ENCODE measurements at places on chromosomes 16 and 17.

GRCh38 chr17:75088465-75089417, 987 bp downstream of the SLC16A5 start:
- no peak for DNase-seq

- no peak for DNase-seq
Measured at GRCh38 chr17:12398441-12399051, 267.1 kb upstream of the MYOCD start.

DNA sequence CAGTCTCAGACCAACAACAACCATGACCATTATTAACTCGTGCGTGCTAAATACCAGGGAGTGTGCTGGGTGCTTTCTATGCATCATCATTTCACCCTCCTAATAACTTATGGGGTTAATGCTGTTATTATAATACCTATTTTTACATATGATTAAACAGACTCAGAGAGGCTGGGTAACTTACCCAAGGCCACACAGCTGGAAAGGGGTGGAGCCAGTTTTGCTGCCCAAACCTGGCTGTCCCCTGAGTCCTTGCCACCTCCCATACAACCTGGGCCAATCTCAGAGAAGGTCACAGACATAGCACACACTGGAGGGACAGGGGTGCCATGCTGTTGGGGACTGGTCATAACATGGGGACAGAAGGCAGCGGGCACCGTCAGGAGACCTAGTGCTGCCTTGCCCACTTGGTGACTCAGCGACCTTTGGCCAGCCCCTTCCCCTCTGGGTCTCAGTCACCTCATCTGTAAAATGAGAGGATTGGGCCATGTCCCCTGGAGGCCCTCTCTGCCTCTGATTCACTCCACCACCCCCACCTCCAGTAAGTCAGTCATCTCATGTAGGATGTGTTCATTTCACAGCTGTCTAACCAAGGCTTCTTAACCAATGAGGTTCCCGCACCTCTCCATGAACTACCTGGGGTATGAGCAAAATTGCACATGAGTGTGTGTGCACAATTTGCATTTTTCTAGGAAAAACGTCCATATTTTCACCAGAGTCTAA, 11.4 kb upstream of the FADS6 start:
- no peak for DNase-seq

DNA sequence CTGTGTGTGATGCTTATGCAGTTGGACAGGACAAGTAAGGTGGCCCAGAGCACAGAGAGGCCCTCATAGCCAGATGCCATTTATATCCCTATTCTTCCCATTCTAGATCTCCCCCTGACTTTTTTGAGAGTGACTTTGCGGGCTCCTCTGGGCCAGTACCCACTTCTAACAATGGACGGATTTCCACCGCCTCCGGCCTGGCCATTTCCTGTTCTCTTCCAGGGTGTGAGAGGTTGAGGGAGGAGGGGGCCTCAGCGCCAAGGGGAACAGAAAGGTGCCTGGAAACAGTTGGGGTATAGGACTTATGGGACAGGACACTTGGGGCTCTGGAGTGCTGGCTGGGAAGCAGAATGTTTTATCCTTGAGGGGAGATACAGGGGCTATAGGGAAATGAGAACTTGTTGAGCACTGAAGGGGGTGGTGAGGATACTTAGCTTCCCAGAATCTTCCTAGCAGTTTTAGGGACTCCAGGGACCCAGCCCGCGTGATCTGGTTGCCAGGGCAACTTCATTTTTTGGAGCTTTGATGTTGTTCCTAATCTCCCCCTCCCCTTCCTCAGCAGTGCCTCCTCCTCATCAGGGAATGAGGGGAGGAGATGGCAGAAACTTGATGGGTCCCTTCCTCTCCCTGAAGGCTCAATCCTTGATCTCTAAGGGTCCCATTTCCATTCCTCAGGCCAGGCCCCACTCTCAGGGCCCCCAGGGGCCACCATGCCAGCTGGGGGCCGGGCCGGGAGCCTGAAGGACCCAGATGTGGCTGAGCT, 3.6 kb downstream of the TAOK2 start:
- no peak for DNase-seq

- no peak for DNase-seq
Measured at GRCh38 chr17:53659181-53659580, 163.5 kb upstream of the KIF2B start.

GRCh38 chr17:50565402-50566350, 5.2 kb downstream of the CACNA1G start:
- DNase-seq = no peak

DNA sequence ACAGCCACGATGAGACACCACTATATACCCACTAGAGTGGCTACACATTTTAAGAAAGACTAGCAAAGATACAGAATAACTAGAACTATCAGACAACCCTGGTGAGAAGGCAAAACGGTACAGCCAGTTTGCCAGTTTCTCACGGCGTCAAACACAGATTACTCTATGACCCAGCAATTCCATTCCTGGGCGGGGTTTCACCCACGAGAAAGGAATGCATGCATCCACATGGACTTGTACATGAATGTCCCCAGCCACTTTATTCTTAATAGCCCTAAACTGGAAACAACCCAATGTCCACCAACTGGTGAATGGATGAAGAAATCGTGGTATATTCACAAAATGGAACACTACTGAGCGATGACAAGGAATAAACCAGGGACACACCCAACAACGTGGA, 74.5 kb downstream of the MYH10 start:
- no peak for DNase-seq

DNA sequence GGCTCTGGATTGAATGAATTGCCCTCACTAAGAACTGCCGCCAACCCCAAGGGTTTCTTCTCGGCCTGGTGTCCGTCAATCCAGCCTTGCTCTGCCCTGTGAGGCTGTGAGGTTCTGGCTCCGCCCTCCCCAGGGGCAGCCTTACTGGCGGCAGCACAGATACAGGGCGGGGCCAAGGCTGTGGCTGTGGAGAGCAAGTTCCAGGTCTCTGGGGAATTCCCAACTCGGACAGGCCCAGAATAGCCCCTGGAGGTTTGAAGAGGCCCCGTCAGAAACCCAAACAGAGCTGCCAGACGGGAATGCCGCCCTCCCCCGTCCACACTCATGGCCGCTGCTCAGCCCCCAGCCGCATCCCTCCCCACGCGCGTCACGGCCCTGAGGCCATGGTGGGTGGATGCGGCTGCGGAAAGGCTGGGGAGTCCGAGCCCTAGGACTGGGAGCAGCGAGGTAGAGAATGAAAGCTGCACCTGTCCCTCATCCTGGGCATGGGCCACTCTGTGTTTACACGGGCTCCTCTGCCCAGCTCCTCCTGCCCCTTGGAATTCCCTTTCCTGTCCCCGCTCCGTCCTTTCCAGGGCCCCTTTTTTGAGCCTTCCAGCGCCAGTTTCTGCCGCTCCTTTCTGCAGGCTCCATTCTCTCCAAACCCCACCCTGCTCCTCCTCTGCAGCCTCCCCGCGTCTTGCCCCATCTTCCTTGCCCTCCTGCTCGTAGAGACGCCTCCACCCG, 660 bp upstream of the PRRT2 start:
- no peak for DNase-seq

- DNase-seq = no peak
Measured at GRCh38 chr16:2507052-2507659, 6.6 kb upstream of the ATP6V0C start.

DNA sequence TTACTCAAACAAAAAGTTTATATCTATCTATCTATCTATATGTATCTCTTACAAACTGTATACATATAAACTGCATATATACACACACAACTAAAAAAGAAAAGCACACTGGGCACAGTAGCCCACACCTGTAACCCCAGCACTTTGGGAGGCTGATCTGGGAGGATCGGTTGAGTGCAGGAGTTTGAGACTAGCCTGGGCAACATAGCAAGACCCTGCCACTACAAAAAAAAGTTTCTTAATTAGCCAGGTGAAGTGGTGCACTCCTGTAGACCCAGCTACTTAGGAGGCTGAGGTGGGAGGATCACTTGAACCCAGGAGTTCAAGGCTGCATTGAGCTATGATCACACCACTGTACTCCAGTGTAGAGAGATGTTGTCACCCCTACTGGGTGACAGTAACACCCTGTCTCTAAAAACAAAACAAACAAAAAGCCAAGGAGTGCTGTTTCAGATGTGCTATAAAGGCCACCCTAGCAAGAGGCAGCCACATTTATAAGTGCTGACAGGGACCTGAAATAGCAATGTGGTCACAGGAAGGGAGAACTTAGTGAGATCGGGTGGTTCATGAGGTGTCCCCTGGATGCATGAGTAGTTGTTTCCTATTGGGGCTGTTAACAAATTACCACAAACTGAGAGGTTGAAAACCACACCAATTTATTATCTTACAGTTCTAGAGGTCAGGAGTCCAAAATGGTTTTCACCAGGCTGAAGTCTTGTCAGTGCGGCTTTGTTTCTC, 4.8 kb downstream of the CD2BP2 start:
- DNase-seq = no peak

- DNase-seq = no peak
Measured at GRCh38 chr17:31811101-31811500, 47.9 kb downstream of the COPRS start.

DNA sequence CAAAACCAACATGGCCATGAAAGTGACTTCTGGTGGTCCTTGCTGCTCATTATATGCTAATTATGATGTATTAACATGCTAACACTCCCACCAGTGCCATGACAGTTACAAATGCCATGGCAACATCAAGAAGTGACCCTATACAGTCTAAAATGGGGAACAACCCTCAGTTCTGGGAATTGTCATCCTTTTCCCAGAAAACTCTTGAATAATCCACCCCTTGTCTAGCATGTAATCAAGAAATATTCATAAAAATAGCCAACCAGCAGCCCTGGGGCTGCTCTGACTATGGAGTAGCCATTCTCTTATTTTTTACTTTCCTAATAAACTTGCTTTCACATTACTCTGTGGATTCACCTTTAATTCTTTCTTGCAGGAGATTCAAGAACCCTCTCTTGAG, 35.9 kb downstream of the DNAJA2 start:
- no peak for DNase-seq

DNA sequence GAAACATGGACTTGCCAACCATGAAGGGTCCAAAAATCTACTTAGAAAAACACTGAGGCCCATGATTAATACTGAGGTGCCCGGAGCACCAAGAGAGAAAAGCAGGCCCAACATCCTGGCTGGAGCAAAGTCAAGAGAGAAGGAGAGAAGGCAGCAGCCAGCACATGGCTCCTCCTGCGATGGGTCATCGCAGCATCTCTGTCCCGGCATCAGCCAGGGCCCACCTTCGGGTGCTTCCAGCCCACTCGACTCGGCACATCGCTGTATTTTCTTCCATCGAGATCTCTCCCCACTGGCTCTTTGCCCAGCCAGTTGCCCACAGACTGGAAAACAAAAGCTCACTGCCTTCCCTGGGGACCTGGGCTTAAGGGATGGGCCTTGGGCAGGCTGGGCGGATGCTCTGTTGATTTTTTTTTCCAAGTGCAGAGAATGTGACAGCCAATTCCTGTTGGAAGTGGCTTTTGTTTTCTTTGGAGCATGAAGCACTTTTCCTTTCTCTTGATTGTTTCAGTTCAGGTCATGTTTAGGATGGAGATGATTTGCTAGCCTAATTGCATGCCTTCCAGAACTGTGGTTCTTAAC, 58.1 kb downstream of the CYB5B start:
- DNase-seq = no peak

- DNase-seq = no peak
Measured at GRCh38 chr17:19738757-19739156, 9.3 kb downstream of the ALDH3A1 start.
